Kidney (tissue), 22 donors: ENCODE measurements at places on chromosomes 1 and 21. TPM values are rescaled to one million over a fixed set of nuclear protein-coding genes. Genes with fewer than 3 reads are reported as not detected.

The NEXN gene
- 6.5 TPM for polyA plus RNA-seq

The FCRL1 gene
- polyA plus RNA-seq = not detected

The GBP7 gene
- not detected for polyA plus RNA-seq

The RAP1GAP gene
- polyA plus RNA-seq = 200 TPM

The C1QB gene
- 95.1 TPM for polyA plus RNA-seq

The CYP4A22 gene
- polyA plus RNA-seq = 108 TPM

The PPFIA4 gene
- 5.2 TPM for polyA plus RNA-seq

The PLPP3 gene
- polyA plus RNA-seq = 100 TPM

The LHX8 gene
- polyA plus RNA-seq = not detected

The HSD3B1 gene
- not detected for polyA plus RNA-seq

The IL10 gene
- 0.49 TPM for polyA plus RNA-seq

The SPATA46 gene
- not detected for polyA plus RNA-seq

The OPTC gene
- polyA plus RNA-seq = not detected

The HSPB7 gene
- polyA plus RNA-seq = 17.0 TPM

The LCK gene
- polyA plus RNA-seq = 0.99 TPM

The GPR137B gene
- 31.4 TPM for polyA plus RNA-seq

The PRR9 gene
- not detected for polyA plus RNA-seq

The S100A5 gene
- 1.9 TPM for polyA plus RNA-seq

The NBPF4 gene
- polyA plus RNA-seq = not detected

The REN gene
- polyA plus RNA-seq = 1,159 TPM

The TMPRSS15 gene
- polyA plus RNA-seq = 0.09 TPM

The C1QTNF12 gene
- 9.9 TPM for polyA plus RNA-seq

The MIXL1 gene
- 0.56 TPM for polyA plus RNA-seq

The COL18A1 gene
- polyA plus RNA-seq = 150 TPM

The DPT gene
- 4.8 TPM for polyA plus RNA-seq

The ACBD6 gene
- polyA plus RNA-seq = 30.9 TPM

The PLA2G2C gene
- polyA plus RNA-seq = not detected

The ACOT11 gene
- polyA plus RNA-seq = 31.1 TPM

The KCNH1 gene
- polyA plus RNA-seq = not detected

The PDZK1 gene
- 659 TPM for polyA plus RNA-seq

The THEM5 gene
- not detected for polyA plus RNA-seq

The HTR6 gene
- polyA plus RNA-seq = not detected

The OR2G6 gene
- 0.09 TPM for polyA plus RNA-seq

The URB2 gene
- polyA plus RNA-seq = 1.4 TPM

The CD53 gene
- 10.7 TPM for polyA plus RNA-seq

The UBE2U gene
- polyA plus RNA-seq = not detected

The DNAJC28 gene
- 4.6 TPM for polyA plus RNA-seq

The IVL gene
- polyA plus RNA-seq = not detected

The TSPEAR gene
- polyA plus RNA-seq = 0.09 TPM

The OR2T1 gene
- not detected for polyA plus RNA-seq

The OR14K1 gene
- not detected for polyA plus RNA-seq

The PRAMEF11 gene
- polyA plus RNA-seq = not detected

The TPTE gene
- polyA plus RNA-seq = not detected

The CRYAA gene
- 28.6 TPM for polyA plus RNA-seq
